ENCODE measurements at places on chromosomes 4 and X. TPM values are rescaled to one million over a fixed set of nuclear protein-coding genes. Genes with fewer than 3 reads are reported as not detected.

DNA sequence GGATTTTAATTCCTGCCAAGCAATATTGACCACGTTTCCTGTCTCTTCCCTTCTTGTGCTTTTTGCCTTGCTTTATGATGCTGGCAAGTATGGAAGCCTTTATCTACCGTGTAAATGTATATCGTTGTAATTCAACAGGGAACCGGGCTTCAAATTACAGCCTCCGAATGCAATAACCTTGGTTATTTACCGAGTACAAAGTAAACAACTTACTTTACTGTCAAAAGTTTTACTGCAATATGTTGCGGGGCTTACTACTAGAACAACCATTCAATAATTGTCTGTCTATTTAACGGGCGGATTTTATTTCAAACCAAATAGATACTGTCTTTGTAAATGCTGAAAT is 73.1 kb downstream of the PALLD start:
- H3K27me3 ChIP-seq: no peaks in the 10 kb centered on the region
- H3K27ac ChIP-seq: peak overlapping the region; percentile 29
- no peak for DNase-seq
- H3K4me3 ChIP-seq: no peak overlapping the region

DNA sequence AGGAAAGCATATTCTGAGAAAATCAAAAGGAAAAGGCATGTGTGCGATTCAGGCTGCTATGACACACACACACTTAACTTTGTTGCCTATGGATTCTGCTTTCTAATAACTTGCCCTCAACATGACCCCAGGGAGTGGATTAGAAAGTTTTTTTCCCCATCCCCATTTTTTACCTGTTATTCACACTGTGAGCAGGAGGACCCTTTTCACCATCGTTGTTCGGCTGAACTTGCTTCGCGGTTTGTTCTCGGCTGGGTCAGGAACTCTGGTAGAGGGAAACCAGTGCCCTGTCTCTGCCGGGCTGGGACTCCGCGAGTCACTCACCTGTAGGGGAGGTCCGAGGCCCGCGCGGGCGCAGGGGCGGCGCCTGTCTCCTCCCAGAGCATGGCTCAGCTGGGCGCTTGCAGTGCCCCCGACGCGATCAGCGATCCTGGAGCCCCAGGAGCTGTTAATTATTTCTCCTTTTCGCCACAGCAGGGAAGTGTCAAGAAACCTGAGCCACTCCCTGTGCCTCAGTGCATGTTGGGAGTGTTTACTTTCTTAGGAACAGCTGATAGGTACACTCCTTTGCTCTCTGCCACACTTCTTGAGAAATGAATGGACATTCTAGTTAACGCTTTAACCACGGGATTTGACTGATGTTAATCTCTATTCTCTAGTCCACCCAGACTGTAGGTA is at the start of gene RASSF6:
Gene RASSF6 (minus strand): TSS at position 322 of the 678 bp plus-strand sequence. CDS start 8,641 bp downstream, outside the sequence.
- no peak for DNase-seq
- H3K36me3 ChIP-seq: no peaks in the 10 kb centered on the region
- no peaks in the 10 kb centered on the region for H3K4me1 ChIP-seq
- H3K4me3 ChIP-seq: peak within 1 kb of the TSS; percentile 4

GRCh38 chr4:72325215-72325614 is 243.8 kb downstream of the ADAMTS3 start:
- no peaks in the 10 kb centered on the region for H3K36me3 ChIP-seq
- no peaks in the 10 kb centered on the region for H3K27me3 ChIP-seq

- H3K36me3 ChIP-seq: no peaks in the 10 kb centered on the region
- H3K4me3 ChIP-seq: no peak overlapping the region
- H3K4me1 ChIP-seq: no peaks in the 10 kb centered on the region
These were observed 4.6 kb upstream of the GPC4 start for GRCh38 chrX:133419911-133420310.

DNA sequence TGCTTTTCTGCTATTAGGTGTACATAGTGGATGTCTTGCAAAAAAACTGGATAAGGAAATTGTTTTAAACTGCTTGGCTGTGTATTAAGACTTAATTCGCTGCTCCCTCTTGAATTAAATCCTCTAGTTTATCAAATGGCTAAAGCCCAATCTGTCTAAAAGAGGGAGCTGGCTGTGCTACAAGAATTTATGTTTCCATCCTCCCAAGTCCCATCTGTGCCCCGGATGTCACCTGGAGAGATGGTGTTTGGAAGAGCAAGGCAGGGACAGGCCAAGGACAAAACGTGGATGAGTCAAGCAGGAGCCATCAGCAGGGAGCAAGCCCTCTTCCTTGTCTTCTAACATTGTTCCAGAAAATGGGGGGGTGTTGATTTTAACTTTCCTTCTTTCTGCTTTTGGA is 171.3 kb upstream of the LCORL start:
- no peaks in the 10 kb centered on the region for H3K36me3 ChIP-seq
- no peaks in the 10 kb centered on the region for H3K27me3 ChIP-seq

GRCh38 chr4:128782875-128783614 is 26.5 kb upstream of the JADE1 start:
- no peaks in the 10 kb centered on the region for H3K27me3 ChIP-seq
- no peak overlapping the region for H3K4me3 ChIP-seq
- H3K36me3 ChIP-seq: no peaks in the 10 kb centered on the region
- DNase-seq: peak; percentile 19
- no peaks in the 10 kb centered on the region for H3K4me1 ChIP-seq

GRCh38 chrX:41730081-41730480 is 6.1 kb downstream of the GPR82 start:
- no peak for DNase-seq
- no peaks in the 10 kb centered on the region for H3K36me3 ChIP-seq
- H3K4me3 ChIP-seq: no peak overlapping the region
- H3K4me1 ChIP-seq: no peaks in the 10 kb centered on the region

SLC26A1 gene
- 0.07 TPM for total RNA-seq

DNA sequence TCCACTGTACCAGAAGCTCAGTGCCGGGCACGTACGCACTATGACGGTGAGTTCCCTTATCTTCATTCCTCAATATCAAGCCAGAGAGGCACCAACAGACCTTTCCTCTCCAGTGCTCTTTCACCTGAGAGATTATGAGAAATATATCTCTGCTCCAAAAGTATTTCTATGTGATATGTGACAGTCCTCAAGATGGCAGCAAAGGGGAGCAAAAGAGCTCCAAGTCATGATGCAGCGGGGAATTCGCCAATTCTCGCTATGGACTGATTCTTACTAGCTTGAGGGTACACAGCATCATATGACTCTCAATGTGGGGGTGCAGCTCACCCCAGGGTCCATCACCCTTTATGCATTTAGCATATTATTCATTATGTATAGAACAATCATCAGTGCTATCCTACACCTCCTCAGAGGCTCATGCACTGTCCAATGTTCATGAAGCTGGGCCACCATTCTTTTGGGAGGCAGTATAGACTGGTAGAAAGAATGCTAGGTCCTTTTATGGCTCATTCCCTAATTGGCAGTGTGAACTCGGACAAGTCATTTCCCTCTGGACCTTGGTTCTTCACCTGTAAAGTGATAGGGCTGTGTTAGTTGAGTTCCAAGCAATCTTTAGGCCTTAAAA is 12.8 kb upstream of the IQSEC2 start:
- H3K4me1 ChIP-seq: no peaks in the 10 kb centered on the region
- H3K36me3 ChIP-seq: no peaks in the 10 kb centered on the region
- no peak overlapping the region for H3K27ac ChIP-seq
- no peaks in the 10 kb centered on the region for H3K27me3 ChIP-seq
- no peak for DNase-seq

CDKL5 gene
- 9.7 TPM for total RNA-seq

POU3F4 gene
- not detected for total RNA-seq

- H3K36me3 ChIP-seq: no peaks in the 10 kb centered on the region
- H3K4me3 ChIP-seq: peak overlapping the region; percentile 66
- peak overlapping the region; percentile 96 for H3K27ac ChIP-seq
- no peaks in the 10 kb centered on the region for H3K27me3 ChIP-seq
- H3K4me1 ChIP-seq: no peaks in the 10 kb centered on the region
These were observed 61.9 kb downstream of the TSC22D3 start for GRCh38 chrX:107713543-107714205.

DNA sequence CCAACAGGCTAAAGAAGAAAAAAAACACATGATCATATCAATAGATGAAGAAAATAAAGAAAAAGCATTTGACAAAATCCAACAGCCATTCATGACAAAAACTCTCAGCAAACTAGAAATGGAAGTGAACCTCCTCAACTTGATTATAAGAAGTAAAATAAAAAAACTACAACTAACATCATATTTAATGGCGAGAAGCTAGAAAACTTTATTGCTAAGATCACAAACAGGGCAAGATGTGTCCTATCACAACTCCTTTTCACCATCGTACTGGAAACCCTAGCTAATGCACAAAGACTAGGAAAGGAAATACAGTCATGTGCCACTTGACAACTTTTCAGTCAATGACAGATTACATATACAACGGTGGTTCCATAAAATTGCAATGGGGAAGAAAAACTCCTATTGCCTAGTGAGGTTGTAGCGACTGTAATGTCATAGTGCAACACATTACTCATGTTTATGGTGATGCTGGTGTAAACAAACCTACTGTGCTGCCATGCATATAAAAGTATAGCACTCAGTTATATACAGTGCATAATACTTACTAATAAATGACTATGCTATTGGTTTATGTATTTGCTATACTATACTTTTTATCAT is 12.1 kb upstream of the MANBA start:
- no peak overlapping the region for H3K27ac ChIP-seq
- H3K36me3 ChIP-seq: no peaks in the 10 kb centered on the region
- H3K27me3 ChIP-seq: no peaks in the 10 kb centered on the region
- DNase-seq: no peak
- H3K4me1 ChIP-seq: no peaks in the 10 kb centered on the region

TCEANC gene
- 9.2 TPM for total RNA-seq
